ENCODE measurements at places on chromosomes 4 and X. TPM values are rescaled to one million over a fixed set of nuclear protein-coding genes. Genes with fewer than 3 reads are reported as not detected.

DNA sequence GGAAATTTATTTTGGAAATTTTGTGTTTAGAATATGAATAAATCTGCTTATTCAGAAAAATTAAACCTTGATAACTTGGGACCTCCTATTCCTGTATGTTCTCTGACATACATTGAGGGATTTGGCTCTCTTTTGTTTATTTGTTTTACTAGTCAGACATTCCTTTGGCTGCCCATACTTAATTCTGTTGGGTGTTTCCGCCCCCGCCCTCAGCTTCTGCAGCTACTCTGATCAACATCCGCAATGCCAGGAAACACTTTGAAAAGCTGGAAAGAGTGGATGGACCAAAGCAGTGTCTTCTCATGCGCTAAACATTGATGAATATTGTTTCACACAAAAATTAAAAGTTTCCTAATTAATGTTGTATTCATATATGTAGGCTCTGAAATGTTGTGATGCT is 40.5 kb downstream of the RRAGB start:
- DNase-seq, result no peak

GRCh38 chrX:132967049-132967448 is 8.6 kb upstream of the HS6ST2 start:
- DNase-seq, result no peak

The REPS2 gene
- 0.72 TPM for total RNA-seq

GRCh38 chr4:17823871-17824669 is 13.3 kb downstream of the NCAPG start:
- DNase-seq, result no peak

DNA sequence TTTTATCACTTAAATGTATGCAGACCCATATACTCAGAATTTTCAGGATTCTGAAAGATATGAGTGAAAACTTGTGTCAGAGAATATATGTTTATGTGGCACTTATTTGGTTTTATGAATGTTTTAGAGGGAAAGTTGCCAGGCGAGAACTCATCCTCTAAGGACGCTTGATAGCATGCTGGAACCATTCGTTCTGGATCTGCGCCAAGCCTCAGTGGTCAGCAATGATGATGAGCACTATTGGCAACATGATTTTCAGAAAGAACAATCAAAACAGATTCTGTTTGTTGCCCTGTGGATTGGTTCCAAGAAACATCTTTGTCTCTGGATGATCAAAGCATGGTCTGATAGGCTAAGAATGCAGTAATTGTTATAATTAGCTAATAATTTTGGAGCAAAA is 32.1 kb upstream of the RAPGEF2 start:
- no peak for DNase-seq

DNA sequence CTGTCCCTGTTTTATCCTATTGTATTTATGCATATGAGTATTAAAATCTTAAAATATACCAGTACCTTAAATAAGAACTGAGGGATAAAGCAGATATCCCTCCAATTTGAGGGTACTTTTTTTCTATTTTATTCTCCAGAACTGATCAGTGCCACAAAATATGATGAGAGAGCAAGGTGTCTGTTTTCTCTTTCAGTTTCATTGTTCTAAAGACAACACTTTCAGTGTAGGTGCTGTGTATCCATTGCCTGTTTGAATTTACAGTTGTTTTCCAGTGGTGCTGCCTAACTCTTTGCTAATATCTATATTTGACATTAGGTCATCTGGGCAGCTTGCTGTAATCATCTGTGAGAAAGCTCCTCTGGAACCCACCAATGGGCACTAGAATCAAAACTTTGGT is 394.7 kb downstream of the IL1RAPL1 start:
- no peak for DNase-seq

The RPS6KA6 gene
- 1.5 TPM for total RNA-seq

Measured in epithelial cell of proximal tubule (primary cell).